ENCODE measurements at places on chromosomes 11 and 22.

DNA sequence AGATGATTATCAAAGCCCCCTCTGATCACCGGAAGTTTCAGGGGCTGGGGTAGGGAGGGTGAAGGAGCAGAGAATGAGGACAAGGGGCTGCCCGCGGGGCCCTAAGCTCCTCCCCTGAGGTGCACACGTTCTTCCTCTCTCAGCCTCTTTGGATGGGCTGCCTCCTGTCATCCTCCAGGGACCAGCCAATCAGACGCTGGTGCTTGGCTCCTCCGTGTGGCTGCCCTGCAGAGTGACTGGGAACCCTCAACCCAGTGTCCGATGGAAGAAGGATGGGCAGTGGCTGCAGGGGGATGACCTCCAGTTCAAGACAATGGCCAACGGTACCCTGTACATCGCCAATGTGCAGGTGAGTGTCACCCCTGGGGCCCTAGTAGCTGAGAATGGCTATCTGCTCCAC, 7.5 kb downstream of the ROBO3 start:
- peak; percentile 35 for DNase-seq
- H3K27ac ChIP-seq, result no peak overlapping the region
- peaks cover 83% of the 10 kb centered on the region for H3K27me3 ChIP-seq
- H3K4me3 ChIP-seq, result no peak overlapping the region

DNA sequence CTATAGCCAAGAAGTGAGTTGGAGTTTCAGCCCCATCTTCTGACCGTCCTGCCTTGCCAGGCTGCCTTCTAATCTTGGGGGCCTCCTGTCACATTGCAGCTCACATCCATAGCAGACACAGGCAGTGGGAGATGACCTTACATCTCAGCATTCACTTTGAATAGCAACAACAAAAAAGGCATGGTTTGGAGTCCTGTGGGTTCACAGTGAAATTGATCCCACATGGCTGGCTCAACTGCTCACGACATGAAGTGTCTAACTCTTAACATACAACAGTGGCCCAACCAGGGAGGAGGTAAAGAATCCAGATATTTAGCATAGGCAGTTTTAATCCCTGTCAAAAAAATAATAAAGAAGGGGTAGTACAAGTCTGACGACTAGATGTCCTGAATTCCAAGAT, 38.1 kb downstream of the DBX1 start:
- H3K4me1 ChIP-seq, result no peaks in the 10 kb centered on the region
- H3K36me3 ChIP-seq, result peaks cover 25% of the 10 kb centered on the region
- no peak overlapping the region for H3K27ac ChIP-seq
- H3K4me3 ChIP-seq, result no peak overlapping the region
- no peak for DNase-seq

DNA sequence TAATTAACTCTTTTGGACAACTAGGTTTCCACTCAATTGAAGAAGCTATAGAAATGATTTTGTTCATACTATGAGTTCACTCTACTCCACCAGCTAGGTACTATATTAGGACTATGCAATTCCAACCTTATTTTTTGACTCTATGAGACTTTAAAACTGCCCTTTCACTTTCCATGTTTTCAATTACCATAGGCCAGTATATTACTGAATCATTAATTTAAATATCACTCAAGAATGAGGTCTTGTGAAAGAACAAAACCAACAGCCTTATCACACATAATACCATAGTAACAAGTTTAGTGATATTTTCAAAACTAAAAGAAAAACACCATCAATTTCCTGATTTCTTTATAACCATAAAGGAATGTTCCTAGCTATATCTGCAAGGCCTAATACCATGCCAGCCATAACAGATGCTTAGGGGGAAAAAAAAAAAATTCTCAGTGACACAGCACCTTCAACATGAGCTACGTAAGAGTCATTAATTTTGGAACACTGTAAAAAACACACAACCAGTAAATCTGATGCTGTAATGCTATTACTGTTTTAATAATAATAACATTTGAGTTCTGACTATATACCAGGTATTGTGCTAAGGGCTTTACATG, 6.1 kb downstream of the DCUN1D5 start:
- no peak overlapping the region for H3K4me3 ChIP-seq
- DNase-seq, result no peak
- H3K27ac ChIP-seq, result peak overlapping the region; percentile 37
- H3K36me3 ChIP-seq, result peaks cover 3% of the 10 kb centered on the region
- H3K27me3 ChIP-seq, result no peaks in the 10 kb centered on the region
- peaks cover 24% of the 10 kb centered on the region for H3K4me1 ChIP-seq

- no peak overlapping the region for H3K27ac ChIP-seq
- no peaks in the 10 kb centered on the region for H3K36me3 ChIP-seq
- H3K27me3 ChIP-seq, result peaks cover 49% of the 10 kb centered on the region
- H3K4me3 ChIP-seq, result no peak overlapping the region
- peak; percentile 75 for DNase-seq
These were observed 48.5 kb downstream of the GGTLC2 start for GRCh38 chr22:22692707-22693530.

- no peak for DNase-seq
- H3K27ac ChIP-seq, result no peak overlapping the region
- H3K4me1 ChIP-seq, result no peaks in the 10 kb centered on the region
- no peak overlapping the region for H3K4me3 ChIP-seq
- no peaks in the 10 kb centered on the region for H3K27me3 ChIP-seq
These were observed 24.4 kb downstream of the SYNGR1 start for GRCh38 chr22:39374191-39374590.

DNA sequence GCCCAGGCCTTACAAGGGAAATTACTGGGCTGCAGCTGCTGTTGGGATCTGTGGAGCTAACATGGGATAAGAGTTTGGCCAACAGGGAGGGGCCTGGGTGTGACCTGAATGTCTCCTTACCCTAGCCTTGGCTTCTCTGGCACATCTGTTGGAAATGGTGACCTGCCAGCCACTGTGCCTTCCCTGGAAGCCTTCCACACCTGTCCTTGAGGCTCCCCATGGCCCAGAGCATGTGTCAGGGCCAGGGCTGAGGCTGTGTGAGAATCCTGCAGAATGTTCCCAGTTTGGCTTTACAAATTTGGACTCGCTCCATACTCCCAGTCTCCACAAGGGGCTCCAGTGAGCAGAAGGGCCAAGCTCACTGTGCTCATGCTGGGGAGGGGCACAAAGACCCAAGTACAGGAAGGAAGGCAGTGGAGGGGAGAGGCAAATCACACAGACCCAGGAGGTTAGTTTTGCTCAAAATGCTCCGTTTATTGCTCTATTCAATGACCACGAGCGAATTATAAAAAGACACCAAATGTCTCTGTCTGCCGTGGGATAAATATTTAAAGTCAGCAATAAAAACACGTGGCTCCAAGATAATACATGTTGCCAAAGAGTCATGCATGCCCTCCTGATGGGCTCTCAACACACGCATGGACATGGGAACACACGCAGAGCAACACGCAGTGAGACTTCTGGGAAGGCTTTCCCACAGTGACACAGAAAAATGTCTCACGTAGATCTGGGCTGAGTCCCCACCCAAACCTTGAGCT, 1.7 kb upstream of the IGSF22 start:
- no peak overlapping the region for H3K27ac ChIP-seq
- peak; percentile 61 for DNase-seq
- H3K27me3 ChIP-seq, result peaks cover 4% of the 10 kb centered on the region
- H3K4me1 ChIP-seq, result no peaks in the 10 kb centered on the region
- H3K36me3 ChIP-seq, result no peaks in the 10 kb centered on the region

DNA sequence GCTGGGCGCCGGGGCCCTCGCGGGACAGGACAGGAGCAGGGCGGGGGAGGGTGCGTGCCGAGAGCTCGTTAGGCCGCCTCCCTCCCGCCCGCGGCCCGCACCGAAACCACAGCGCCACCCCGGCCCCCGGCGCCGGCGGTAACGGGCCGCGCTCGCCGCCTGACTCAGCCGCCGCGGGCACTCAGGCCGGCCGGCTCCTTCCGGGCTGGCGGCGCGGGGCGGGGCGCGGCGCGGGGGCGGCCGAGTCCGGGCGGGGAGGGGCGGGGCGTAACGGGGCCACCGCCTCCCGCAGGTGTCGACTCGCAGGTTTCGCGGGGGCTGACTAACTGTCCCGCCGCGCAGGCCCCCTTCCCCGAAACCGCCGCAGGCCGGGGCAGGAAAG, at the start of gene AP5B1:
Gene AP5B1 (minus strand): TSS at position 207 of the 382 bp plus-strand sequence. CDS start 385 bp downstream, outside the sequence.
- peak within 1 kb of the TSS; percentile 95 for H3K27ac ChIP-seq
- H3K27me3 ChIP-seq, result peaks cover 25% of the 10 kb centered on the region
- DNase-seq, result peak; percentile 58
- peaks cover 10% of the 10 kb centered on the region for H3K36me3 ChIP-seq
- peaks cover 20% of the 10 kb centered on the region for H3K4me1 ChIP-seq
- peak within 1 kb of the TSS; percentile 84 for H3K4me3 ChIP-seq

GRCh38 chr11:128476729-128477128, 110.6 kb downstream of the ETS1 start:
- H3K4me1 ChIP-seq, result peaks cover 83% of the 10 kb centered on the region
- no peak for DNase-seq
- H3K4me3 ChIP-seq, result no peak overlapping the region
- peak overlapping the region; percentile 96 for H3K27ac ChIP-seq

GRCh38 chr11:57413681-57414080, 13.2 kb downstream of the SLC43A3 start:
- no peaks in the 10 kb centered on the region for H3K4me1 ChIP-seq
- no peaks in the 10 kb centered on the region for H3K27me3 ChIP-seq
- no peak for DNase-seq
- H3K36me3 ChIP-seq, result peaks cover 49% of the 10 kb centered on the region

DNA sequence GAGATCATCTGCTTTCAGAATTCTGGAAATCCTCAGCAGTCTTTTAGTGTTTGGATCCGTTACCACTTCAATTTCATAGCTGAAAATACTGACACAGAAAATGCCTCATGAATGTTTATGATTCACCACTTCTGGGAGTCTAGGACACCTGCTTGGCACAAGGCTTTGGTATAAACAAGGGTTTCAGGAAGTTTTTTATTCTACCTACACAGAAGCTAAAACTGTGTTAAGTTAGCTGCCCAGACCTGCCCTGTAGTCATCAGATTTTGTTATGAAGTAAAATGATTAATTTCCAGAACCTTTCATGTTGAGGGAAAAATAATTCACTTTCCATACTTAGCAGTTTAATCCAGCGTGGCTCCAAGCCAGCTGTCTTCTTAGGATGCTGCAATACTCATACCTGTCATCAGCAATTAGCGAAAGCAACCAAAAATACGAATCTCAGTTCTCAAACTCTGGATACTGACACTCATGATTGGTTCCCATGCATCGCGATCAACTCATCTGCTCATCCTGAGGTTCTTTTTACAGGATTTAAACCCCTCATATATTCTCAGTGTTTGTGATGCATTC, 458.5 kb upstream of the CCDC90B start:
- no peak overlapping the region for H3K27ac ChIP-seq
- H3K4me1 ChIP-seq, result no peaks in the 10 kb centered on the region
- peaks cover 3% of the 10 kb centered on the region for H3K36me3 ChIP-seq
- no peaks in the 10 kb centered on the region for H3K27me3 ChIP-seq

DNA sequence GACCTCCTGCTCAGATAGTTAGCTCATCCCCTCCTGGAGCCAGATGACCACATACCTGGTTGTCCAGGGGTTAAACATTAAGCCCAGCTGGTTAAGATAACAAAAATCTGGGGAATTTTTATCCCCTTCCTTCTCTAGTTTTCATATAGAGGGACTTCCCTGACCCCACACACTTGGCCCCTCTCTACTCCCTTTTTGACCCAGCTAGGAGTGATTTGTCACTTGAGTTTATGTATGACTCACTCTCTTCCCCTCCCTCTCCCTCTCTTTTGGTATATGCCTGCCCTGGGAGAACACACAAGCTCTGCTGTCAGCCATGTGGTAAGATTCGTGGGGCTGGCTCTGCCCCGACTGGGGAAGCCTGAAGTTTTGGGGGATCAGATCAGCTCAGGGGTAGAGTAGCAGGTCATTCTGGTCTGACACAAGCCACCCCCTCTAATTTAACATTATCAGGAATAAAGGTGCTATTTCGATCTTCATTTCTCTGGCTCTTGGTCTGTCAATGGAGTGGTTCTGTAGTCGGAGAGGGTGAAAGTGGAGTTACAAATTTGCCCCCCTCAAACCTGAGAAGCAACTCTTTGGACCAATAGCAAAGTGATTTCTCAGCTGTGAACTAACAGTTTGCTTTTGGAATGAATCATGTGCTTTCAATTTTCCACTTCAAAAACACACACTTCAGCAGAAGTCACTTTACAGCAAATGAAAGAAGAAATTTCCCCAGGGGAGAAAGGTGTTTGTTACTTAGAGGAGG, 415.3 kb upstream of the CADM1 start:
- no peaks in the 10 kb centered on the region for H3K36me3 ChIP-seq
- H3K27ac ChIP-seq, result no peak overlapping the region
- DNase-seq, result no peak
- no peak overlapping the region for H3K4me3 ChIP-seq
- H3K27me3 ChIP-seq, result peaks cover 19% of the 10 kb centered on the region

- no peaks in the 10 kb centered on the region for H3K4me1 ChIP-seq
- H3K36me3 ChIP-seq, result no peaks in the 10 kb centered on the region
- no peaks in the 10 kb centered on the region for H3K27me3 ChIP-seq
These were observed 38.6 kb downstream of the SOX6 start for GRCh38 chr11:16317712-16318111.

GRCh38 chr11:116445108-116446047, 327.4 kb downstream of the BUD13 start:
- H3K36me3 ChIP-seq, result no peaks in the 10 kb centered on the region
- no peak overlapping the region for H3K27ac ChIP-seq
- H3K4me3 ChIP-seq, result no peak overlapping the region
- no peaks in the 10 kb centered on the region for H3K4me1 ChIP-seq

- no peaks in the 10 kb centered on the region for H3K36me3 ChIP-seq
- H3K27me3 ChIP-seq, result no peaks in the 10 kb centered on the region
- H3K27ac ChIP-seq, result no peak overlapping the region
- no peak overlapping the region for H3K4me3 ChIP-seq
These were observed 3.9 kb upstream of the RAB38 start for GRCh38 chr11:88179141-88179540.

- H3K27me3 ChIP-seq, result no peaks in the 10 kb centered on the region
- H3K4me3 ChIP-seq, result no peak overlapping the region
- peaks cover 18% of the 10 kb centered on the region for H3K4me1 ChIP-seq
- DNase-seq, result no peak
These were observed 8.6 kb downstream of the OR6M1 start for GRCh38 chr11:123797541-123797940.

DNA sequence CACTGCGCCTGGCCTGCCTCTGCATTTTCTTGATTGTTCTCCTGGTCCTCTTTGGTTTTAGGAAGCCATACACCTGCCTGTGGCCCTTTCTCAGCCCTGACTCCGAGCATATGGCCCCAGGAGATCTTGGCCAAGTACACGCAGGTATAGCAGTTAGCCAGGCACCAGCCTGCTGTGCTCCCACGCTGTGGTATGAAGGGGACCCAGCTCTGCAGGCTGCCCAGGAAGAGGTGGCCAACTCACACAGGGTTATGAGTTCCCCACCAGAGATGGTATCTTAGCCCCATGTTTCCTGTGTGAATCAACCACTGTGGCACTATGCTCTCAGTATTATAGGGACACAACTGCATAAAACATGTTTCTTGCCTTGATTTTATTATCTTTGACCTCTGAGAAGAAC, 31.1 kb downstream of the SGSM3 start:
- H3K27me3 ChIP-seq, result no peaks in the 10 kb centered on the region
- H3K4me1 ChIP-seq, result peaks cover 22% of the 10 kb centered on the region
- no peak overlapping the region for H3K4me3 ChIP-seq
- no peak for DNase-seq
- H3K36me3 ChIP-seq, result peaks cover 24% of the 10 kb centered on the region
- peak overlapping the region; percentile 39 for H3K27ac ChIP-seq

Measured in mesothelial cell of epicardium (in vitro differentiated cells).